ENCODE measurements at places on chromosomes 11 and 22. TPM values are rescaled to one million over a fixed set of nuclear protein-coding genes. Genes with fewer than 3 reads are reported as not detected.

Gene EFEMP2
- 52.4 TPM for total RNA-seq

Gene TSPAN18
- total RNA-seq, result 2.1 TPM

Gene PARVA
- 18.7 TPM for total RNA-seq

DNA sequence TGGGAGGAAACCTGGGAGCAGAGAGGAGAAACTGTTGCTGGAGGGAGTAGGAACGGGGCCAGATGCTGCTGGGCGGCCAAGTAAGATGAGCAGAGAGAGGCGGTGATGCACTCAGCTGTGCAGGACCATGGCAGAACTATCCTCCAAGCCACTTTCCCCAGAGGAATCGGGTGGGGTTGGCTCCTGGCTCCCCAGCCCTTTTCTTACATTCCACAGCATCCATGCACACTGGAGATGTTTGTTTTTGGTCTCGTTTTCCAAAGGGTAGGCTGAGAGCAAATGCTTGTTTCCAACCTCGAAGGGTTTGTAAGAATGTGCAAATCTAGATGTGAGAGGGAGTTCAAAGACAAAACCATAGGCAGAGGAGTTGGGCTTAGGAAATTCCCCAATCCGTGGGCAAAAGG, 73.2 kb downstream of the DBX1 start:
- H3K4me1 ChIP-seq, result peaks cover 11% of the 10 kb centered on the region
- no peak for DNase-seq
- H3K4me3 ChIP-seq, result no peak overlapping the region
- H3K27me3 ChIP-seq, result no peaks in the 10 kb centered on the region

- H3K27ac ChIP-seq, result no peak overlapping the region
- H3K4me3 ChIP-seq, result no peak overlapping the region
- no peaks in the 10 kb centered on the region for H3K27me3 ChIP-seq
Measured at GRCh38 chr11:103582351-103582909, 454.0 kb upstream of the DDI1 start.

- no peak overlapping the region for H3K4me3 ChIP-seq
- no peak for DNase-seq
- no peaks in the 10 kb centered on the region for H3K27me3 ChIP-seq
- no peaks in the 10 kb centered on the region for H3K36me3 ChIP-seq
- no peaks in the 10 kb centered on the region for H3K4me1 ChIP-seq
- H3K27ac ChIP-seq, result no peak overlapping the region
Measured at GRCh38 chr11:69686856-69687255, 11.7 kb upstream of the LTO1 start.

DNA sequence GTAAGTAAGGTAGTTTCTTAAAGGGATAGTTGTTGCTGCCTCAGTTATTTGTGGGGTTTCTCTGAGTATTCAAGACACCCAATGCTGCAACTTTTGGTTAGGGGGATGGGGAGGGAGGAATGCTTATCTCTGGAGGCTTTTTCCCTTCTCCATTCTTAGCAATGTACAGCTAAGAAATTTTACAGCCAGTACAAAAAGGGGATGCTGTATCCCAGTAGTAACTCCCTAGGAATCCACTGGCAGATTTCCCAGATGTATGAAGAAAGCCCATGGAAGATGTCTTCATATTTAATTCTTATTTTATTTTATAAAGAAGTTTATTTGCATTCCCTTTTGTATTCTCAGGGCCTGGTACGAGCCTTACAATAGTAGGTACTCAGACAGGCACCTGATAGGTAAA, 154.8 kb downstream of the ENTHD1 start:
- H3K27me3 ChIP-seq, result no peaks in the 10 kb centered on the region
- no peaks in the 10 kb centered on the region for H3K4me1 ChIP-seq
- no peak overlapping the region for H3K4me3 ChIP-seq
- no peak overlapping the region for H3K27ac ChIP-seq
- no peak for DNase-seq

GRCh38 chr11:28123151-28123581, 15.0 kb downstream of the METTL15 start:
- H3K36me3 ChIP-seq, result no peaks in the 10 kb centered on the region
- H3K4me3 ChIP-seq, result no peak overlapping the region
- no peak for DNase-seq
- no peak overlapping the region for H3K27ac ChIP-seq
- no peaks in the 10 kb centered on the region for H3K4me1 ChIP-seq
- H3K27me3 ChIP-seq, result no peaks in the 10 kb centered on the region

Measured in testis (tissue), 5 donors.